ENCODE measurements at places on chromosomes 5 and 9.

GRCh38 chr5:152704286-152704685, 299.2 kb upstream of the NMUR2 start:
- DNase-seq: no peak

GRCh38 chr9:77851882-77852595, 179.6 kb downstream of the GNAQ start:
- DNase-seq: no peak

- DNase-seq: no peak
These were observed 740.4 kb upstream of the RIOK2 start for GRCh38 chr5:97923496-97923895.

- no peak for DNase-seq
These were observed 212.4 kb downstream of the MAPKAP1 start for GRCh38 chr9:125494653-125494915.

DNA sequence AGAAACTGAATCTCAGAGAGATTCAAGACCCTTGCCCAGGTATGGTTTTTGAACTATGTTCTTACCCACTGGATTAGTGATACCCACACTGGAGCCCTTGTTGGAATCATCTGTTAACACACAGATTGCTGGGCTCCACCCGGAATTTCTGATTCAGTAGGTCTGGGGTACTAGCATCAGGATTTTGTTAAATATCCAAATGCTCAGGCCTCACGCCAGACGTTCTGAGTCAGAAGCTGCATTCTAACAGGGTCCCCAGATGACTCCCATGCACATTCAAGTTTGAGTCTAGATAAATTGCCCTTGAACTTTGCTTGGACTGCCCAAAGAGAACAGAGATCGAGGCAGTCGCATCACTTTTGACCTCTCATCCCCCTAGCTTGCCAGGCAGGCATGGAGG, 182.0 kb upstream of the WWC1 start:
- DNase-seq: no peak

DNA sequence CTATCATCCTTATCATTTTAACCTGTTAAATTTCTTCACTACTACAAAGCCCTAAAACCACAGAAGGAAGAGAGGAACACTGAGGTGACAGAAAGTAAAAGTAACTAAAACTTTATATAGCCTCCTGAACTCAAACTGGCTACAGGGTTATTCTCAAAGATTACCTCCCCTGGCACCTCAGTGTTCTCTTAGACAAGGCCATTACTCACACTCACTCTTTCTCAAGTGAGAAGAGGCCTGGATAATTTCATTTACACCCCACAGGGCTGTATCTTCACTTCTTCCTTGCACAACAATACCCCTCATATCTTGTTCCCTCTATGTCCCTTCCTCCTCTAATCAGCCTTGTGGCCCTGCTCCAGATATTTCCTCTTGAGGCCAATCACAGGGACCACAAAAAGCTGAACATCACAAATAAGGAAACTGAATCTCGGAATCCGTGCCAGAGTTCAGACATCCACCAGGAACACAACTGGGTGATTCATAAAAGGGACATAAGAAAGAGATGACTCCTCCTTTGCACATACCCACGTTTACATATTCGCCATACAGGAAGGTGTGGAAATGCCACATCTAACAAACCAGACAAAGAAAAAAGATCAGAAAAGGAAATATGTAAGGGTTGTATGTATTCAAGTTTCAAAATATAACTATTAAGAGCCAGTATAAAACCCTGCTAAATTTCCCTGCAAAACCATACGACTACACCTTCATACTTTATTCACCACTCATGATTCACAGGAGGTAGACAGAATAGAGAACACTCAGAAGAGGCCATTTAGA, 1.7 kb upstream of the KLHL3 start:
- peak; percentile 39 for DNase-seq

DNA sequence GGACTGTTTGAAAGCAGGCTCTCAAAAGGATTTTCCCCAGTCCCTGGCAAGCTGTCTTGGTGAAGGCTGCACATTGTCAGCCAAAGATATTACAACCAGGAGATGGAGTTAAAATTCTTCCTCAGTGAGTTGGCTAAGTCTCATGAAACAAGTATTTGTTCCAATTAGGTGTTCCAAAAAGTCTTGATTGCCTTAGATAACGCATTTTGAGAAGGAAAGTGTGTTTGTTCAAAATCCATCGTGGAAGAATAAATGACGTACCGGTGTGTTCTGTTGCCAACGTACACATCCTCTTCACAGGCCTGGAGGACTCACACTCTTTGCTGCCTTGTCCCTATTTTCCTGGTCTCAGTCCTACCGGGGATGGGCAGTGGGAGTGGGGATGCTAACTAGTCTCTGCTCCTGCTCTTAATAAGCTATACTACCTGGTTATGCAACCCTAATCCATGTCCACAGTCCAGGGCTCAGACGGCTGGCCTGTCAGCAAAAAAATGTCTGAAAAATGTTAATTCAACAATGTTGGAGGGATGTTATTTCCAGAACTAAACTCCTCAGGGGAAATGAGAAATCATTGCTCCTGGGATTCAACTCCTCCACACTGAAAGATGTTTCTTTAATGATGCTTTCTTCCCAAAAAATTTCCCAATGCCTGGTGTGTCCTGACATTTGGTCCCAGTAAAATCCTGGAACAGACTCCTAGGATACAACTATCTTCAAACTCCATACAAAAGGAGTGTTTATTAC, 175.3 kb upstream of the KLF9 start:
- DNase-seq: no peak

GRCh38 chr9:16544842-16545241, 325.6 kb downstream of the BNC2 start:
- DNase-seq: no peak

DNA sequence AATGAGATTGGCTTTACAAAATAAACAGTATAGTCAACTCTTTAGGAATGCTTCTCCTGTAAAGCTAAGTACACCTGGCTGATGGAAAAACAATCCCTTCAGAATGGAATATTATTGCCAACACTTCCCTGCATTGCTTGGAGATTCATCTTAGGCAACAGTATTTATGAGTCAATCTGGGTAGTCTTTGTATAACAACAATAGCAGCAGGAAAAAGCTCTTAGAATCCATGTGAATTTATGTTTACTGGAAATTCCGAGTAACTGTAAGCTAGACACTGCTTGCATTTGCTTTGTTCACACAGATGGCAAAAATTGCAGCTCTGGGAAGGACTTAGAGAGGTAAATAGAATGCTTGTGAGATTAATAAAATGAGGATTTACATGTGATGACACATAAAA, 101.7 kb upstream of the NTRK2 start:
- DNase-seq: no peak

Data from activated naive CD4-positive, alpha-beta T cell treated with anti-CD3 and anti-CD28 coated beads, Interleukin-2, amount 50 U/mL, for 16 hours (primary cell).